ENCODE measurements at places on chromosomes 3 and 15.
A peak's percentile ranks its signal among the peaks of the same experiment; 100 is the strongest.

DNA sequence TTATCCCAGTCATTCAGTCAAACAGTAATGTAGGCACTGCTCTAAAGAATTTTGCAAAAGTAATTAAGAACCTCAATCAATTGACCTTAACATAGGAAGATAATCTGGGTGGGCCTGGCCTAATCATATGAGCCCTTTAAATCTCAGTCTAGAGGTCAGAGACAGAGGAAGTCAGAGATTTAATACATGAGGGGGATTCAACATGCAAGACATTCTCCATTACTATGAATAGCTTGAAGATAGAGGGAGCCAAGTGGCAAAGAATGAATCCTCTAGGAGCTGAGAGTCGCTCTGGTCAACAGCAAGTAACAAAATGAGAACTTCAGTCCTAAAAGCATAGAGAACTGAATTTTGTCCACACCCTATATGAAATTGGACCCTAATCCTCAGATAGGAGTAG, 39.0 kb upstream of the MBNL1 start:
- DNase-seq: no peak

DNA sequence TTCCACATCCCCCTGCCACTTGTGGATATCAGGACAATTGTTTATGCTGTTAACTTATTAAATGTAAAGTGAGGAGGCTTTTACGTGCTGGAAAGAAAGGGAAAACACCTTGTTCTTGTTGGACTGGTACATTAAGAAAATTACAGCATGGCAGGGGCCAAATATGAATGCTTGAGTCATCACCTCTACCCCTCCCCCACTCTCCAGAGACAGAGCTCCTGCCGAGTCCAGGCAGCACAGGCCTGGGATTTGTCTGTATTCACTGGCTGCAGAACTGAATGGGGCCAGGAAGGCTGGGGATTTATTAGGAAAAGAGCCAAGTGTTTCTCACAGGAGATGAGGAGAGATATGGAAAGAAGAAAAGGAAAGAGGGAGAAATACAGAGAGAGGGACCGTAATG, 308.9 kb downstream of the EPHB1 start:
- DNase-seq: no peak

- DNase-seq: no peak
These were observed 325.2 kb downstream of the DIPK2A start for GRCh38 chr3:144296808-144297207.

- no peak for DNase-seq
These were observed 368.4 kb downstream of the MECOM start for GRCh38 chr3:169295126-169295525.

DNA sequence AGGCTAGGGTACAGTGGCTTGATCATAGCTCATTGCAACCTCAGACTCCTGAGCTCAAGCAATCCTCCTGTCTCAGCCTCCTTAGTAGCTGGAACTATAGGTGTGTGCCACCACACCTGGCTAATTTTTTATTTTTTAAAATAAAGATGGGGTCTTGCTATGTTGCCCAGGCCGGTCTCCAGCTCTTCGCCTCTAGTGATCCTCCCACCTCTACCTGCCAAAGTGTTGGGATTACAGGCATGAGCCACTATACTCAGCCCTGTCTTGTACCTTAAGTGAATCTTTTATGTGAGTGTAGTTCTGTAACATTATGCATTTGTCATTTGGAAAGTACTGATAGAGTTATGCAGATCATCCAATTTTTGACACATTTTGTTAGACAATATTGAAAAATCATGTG, 66.9 kb upstream of the C15orf39 start:
- DNase-seq: no peak

DNA sequence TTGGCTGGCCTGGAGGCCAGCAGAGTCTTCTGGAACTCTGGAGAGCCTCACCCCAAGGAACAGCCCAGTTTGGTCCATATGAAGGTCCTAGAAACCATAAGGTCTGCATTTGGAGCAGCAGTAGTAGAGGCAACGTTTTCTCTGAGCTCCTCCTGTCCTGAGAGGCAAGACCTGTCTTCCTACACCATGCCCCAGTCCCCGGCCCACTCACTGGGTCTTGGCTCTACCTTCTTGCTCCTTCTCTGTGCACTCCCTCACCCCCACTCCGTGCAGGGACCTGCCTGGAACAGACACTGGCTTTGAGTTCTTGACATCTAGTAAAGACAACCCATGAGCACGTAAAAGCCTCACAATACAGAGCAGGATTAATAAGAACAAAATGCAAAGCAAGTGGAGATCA, 76.6 kb downstream of the CHRD start:
- DNase-seq: no peak

GRCh38 chr3:19901918-19902317, 32.1 kb downstream of the EFHB start:
- DNase-seq: no peak

DNA sequence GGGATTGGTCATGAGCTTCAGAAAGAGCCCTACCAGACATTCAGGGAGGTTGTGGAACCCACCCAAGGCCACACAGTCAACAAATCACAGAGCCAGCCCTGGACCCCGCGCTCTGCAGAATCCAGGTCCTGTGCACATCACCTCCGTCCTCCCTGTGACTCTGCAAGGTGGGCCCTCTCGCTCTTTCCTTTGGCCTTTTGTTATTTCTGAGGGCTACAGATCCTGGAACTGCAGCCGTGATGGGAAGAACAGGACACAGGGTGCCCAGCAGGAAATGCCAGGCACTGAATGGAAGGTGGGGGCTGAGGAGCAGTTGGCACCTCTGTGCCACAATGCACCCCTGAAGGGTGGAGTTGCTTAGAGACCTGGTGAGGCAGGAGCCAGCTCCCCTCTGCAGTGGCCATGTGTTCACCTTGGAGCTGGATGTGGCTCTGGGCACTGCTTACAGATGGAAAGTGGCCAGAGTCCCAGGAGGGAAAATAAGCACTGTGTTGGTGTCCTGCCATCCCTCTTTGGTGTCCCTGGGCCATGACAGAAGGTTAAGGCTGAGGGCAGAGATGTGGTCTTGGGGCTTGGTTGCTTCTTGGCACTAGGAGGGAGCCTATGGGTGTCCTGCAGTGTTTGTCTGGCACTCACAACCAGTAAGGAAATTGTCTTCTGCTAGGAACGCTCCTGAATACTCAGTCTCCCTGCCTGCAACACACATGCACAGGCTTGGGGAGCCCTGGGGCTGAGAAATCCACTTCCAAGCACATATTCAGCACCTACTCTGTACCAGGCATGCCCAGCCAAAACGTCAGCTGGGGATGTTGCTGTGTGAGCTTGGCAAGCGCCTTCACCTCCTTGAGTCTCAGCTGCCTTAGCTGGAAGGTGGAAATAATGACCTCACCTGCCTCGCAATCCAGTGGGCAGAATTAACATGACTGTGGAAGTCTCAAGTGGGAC, 98.0 kb upstream of the SLC6A6 start:
- DNase-seq: no peak

GRCh38 chr3:141000027-141000663, 51.0 kb upstream of the SPSB4 start:
- peak; percentile 15 for DNase-seq

- no peak for DNase-seq
These were observed 272.7 kb upstream of the RGMA start for GRCh38 chr15:93361703-93362102.

DNA sequence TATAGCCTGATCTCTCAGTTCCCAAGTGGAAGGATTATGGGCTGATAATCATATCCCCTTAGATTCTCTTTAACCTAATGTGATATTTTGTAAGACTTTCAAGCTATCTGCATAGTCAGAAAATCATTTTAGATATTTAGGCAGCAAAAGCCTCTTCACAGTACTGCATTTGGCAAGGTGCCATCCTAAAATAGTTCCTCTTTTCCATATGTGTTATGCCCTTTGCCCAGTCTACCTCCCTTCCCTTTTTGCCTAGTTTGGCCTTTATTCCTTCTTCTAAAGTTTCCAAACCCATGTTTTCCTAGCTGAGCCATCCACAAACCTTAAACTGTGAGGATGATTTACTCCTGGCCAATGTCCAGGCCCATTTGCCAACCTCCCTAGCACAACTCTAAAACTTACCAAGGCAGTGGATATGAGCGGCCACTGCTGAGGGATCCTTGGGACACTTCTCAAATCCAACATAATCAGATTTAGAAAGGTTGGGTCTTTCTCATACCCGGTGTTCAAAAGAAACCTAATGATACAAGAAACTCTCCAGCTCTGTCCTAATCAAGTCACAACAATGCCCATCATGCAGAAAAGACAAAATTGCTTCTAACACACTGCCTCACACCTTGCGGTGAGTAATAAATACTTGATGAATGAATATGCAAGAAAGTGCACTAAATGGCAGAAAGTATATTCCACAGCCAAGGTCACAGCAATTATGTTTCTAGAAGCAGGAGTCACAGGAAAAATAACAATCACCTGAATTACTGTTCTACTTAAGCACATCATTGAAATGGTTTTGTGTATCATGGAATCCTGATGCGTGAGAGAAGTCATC, 493.9 kb downstream of the NLGN1 start:
- no peak for DNase-seq

GRCh38 chr3:100869787-100870186, 123.4 kb downstream of the ABI3BP start:
- DNase-seq: peak; percentile 60

DNA sequence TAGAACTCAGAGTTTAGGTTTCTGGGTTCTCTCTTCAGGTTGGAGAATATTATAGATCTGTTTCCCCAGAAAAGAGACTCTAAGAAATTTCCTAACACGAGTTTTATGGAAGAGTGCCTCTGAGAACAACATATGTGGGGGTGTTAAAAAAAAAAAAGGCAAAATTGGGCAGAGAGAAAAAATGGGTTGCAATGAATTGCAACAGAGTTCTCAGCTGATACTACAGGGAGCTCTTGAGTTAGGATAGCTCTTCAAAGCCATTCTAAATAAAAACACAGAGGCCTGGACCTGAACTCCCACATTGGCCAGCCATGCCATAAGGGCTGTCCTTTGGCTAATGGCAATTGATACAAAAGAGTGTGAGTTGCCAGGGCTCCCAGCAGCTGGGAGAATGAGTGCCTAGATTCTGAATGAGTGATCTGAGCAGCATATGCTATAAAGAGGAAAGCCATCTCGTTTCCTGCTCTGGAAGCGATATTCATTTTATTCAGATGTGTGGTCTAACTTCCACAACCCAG, 20.1 kb upstream of the UBE2E2 start:
- no peak for DNase-seq

DNA sequence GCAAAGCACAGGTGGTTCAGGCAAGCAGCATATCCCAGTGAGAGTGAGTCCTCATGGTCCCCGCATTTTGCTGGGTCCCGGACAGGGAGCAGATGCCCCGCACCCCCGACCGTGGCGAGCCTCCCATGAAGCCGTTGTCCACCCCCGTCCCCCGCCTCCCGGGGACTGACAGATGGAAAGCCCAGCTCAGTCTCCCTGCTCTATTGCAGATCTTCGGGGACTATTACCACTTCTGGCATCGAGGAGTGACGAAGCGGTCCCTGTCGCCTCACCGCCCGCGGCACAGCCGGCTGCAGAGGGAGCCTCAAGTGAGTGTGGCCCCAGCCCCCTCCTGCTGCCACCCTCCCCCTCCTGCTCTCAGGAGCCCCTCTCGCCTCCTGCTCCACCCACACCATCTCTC, 7.7 kb downstream of the FURIN start:
- DNase-seq: no peak

- no peak for DNase-seq
These were observed 47.6 kb upstream of the ULK4 start for GRCh38 chr3:42009456-42009855.

GRCh38 chr15:74050556-74051234, 31.7 kb downstream of the GOLGA6A start:
- no peak for DNase-seq

- no peak for DNase-seq
These were observed 5.0 kb upstream of the DYNLT2B start for GRCh38 chr3:196323016-196323415.

DNA sequence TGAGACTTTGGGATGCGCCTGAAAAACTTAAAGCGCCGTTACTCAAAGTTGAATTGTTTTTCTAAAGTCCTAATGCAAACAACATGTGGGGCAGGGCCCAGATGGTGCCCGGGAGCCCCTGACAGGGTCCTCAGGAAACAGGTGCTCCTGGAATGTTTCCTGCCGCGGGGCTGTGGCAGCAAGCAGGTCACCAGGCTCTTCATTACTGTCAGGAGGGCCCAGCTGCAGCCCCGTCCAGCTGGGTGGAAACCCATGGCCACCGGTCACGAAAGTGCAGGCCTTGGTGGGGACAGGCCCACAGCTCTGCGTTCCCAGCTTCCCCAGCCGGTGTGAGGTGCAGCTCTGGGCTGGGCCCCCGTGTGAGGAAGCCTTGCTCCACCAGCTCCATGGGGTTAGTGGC, 63.9 kb upstream of the GATA2 start:
- no peak for DNase-seq

- DNase-seq: no peak
These were observed 198.9 kb downstream of the ADAMTS9 start for GRCh38 chr3:64488939-64489338.

DNA sequence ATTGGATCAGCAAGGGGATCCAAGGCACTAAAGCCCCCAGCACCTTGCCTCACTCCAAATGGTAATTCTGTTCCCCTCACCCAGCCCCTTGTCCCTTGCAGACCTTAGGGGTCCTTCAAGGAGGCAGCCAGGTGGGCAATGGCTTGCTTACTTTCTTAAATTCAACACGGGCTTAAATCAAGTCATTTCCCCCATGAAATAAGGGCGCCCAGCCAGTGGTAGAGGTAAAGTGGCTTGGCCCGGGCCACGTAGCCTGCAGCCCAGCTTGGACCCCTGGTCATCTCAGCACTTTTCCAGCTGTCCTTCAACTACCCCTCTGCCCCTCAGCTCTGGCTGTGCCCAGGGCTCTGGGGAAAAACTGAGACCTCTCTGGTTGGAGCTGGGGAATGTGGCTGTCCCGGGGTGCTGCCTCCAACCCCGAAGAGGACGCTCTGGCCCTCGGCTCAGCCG, 1.2 kb downstream of the PSTPIP1 start:
- DNase-seq: no peak

GRCh38 chr15:60798821-60799220, 319.9 kb upstream of the ICE2 start:
- peak; percentile 48 for DNase-seq

DNA sequence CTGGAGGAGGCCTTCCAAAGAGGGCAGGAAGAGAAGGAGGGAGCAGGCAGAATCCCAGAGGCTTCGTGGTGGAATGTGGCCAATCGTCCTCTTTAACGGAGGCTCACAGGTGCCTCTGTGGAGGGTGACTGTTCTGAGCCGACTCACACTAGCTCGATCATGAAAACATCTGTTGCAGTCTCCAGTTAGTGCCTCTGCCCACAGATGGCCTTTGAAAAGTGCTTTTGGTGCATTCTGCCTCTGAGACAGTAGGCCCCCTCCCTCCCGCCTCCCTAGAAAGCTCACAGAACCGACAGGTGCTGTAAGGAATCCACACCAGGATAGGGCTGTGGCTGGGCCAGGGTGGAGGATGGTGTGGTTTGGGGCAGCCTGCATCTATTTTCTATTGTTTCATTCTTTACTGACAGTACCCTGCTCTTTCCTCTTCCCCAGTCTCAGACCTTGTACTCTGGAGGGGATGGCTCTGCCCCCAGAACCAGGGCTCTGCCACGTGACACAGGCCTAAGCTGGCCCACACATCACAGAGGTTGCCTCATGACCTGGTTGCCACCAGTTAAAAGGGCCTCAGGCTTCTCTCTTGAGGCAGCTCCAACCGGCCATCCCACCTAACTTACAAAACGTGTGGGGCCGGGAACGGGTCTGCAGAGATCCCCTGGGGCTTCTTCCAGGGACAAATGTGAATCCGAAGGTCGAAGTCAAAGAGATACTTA, 27.2 kb upstream of the PIGZ start:
- no peak for DNase-seq
